Vagina (tissue), 2 donors: ENCODE measurements at places on chromosomes 16 and 17. TPM values are rescaled to one million over a fixed set of nuclear protein-coding genes. Genes with fewer than 3 reads are reported as not detected.

- DNase-seq, result no peak
Observed at GRCh38 chr16:49492896-49493626, 119.5 kb downstream of the C16orf78 start.

DNA sequence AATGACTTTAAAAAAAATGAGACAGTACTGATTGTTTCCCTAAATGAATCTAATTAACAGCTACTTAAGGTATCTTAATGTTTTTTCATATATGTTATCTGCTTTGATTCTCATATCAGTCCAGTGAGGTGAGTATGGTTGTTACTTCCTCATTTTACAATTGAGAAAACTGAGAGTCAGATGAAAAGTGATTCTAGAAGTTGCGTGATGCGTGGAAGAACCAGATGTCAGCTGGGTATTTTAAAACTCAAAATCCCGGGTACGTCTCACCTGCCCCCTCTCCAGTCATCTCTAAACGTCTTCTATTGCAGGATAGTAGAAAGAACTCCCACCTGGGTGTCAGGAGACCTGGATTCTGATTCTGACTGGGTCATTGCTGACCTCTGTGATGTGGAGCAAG is 89.2 kb downstream of the MAP2K6 start:
- no peak for DNase-seq

- no peak for DNase-seq
Observed at GRCh38 chr16:77009453-77009852, 181.5 kb upstream of the MON1B start.

- DNase-seq, result no peak
Observed at GRCh38 chr17:48100591-48101011, 677 bp downstream of the CBX1 start.

DNA sequence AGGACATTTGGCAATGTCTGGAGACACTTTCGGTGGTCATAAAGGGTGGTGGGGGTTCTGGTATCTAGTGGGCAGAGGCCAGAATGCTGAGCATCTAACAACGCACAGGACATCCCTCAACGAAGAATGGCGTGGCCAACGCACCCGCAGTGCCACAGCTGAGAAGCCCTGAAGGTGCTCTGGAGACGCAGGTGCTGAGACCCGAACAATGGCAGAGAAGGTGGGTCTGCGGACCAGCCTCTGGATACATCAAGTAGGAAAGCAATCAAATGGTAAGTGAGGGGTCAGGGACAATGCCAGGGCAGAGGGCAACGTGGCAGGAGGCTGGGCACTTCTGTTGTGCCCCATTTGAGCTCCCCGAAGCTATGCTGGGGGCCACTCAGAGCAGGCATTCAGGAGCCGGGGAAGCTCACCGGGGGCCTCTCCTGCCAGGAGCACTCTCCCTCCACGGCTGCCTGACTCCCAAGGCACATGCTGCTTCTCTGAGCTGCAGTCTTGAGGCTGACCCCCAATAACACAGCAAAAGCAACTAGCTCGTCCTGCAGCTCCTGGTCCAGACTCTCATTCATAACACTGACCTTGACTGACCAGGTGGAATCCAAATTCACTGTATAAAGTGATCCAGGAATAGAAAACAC is 26.0 kb downstream of the SPHK1 start:
- DNase-seq, result no peak

DNA sequence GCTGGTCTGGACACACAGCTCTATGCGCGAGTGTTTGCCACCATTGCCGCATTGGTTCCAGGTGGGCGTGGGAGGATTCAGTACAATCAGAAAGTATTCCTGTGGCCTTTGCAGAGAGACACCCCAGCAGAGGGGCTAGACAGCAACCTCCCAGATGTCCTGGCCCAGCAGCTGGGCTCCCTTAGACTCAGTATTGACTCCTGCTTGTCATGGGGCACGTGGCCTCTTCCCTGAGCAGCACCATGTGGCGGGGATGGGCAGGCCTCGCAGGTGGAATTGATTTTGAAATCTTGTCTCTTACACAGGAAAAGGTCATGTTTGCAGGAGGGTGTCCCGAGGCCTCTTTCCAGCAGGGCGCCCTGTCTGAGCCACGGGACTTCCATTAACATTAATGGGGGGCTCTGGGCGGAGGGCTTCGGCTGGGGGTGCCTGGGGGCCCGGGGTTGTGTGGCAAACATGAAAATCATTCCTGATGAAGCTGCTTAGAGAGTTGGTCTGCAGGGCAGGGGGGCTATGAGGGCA is 96.4 kb downstream of the C16orf78 start:
- DNase-seq, result no peak

GRCh38 chr16:25020112-25020631 is 5.0 kb upstream of the ARHGAP17 start:
- no peak for DNase-seq

DNA sequence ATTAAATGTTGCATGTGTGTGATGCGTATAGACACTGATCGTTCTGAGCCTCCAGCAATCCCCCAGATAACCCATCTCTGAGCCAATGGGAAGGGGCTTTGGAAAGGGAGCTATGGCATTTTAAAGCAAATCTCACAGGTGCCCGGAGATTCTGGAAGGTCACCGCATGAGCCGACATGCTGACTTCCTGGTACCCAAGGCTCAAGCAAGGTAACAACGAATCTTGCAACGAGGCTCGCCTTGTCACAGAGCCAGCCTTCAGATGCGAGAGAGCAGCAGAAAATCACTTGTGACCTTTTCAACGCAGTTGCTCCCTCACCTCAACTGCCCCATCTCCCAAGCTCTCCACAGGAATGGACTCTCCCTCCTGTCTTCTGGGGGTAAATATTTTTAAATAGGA is 154.8 kb upstream of the CDH5 start:
- DNase-seq, result peak; percentile 32

GRCh38 chr17:13582776-13583547 is 18.8 kb downstream of the HS3ST3A1 start:
- DNase-seq, result no peak

Gene SUPT4H1
- 31.4 TPM for total RNA-seq

Gene ITGAL
- 5.4 TPM for total RNA-seq
